ENCODE measurements at places on chromosomes 5 and 9. TPM values are rescaled to one million over a fixed set of nuclear protein-coding genes. Genes with fewer than 3 reads are reported as not detected.

The HTR4 gene
- 45.4 TPM for total RNA-seq

The MARCHF6 gene
- total RNA-seq: 88.3 TPM

GRCh38 chr9:16505199-16505598, 365.3 kb downstream of the BNC2 start:
- H3K27ac ChIP-seq: peak overlapping the region; percentile 17
- H3K36me3 ChIP-seq: no peaks in the 10 kb centered on the region
- no peaks in the 10 kb centered on the region for H3K4me1 ChIP-seq
- no peak for DNase-seq
- H3K4me3 ChIP-seq: no peak overlapping the region

DNA sequence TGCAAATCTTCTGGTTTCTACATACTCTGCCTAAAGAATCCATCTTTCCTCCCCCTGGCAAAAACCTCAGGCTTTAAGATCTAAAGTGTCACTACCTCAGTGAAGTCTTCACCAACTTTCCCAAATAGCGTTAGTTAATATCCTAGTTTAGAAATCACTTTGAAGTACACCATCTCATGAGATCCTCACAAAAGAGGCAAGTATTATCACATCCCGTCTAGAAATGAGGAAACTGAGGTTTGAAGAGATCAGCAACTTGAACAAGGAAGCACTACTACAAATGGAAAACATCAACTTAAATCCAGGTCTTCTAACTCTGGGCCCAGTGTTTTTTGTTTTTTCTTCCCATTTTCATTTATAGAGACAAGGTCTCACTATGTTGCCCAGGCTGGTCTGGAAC, 4.6 kb downstream of the AP3B1 start:
- H3K27ac ChIP-seq: no peak overlapping the region
- peaks cover 5% of the 10 kb centered on the region for H3K4me1 ChIP-seq
- no peak overlapping the region for H3K4me3 ChIP-seq

- no peak overlapping the region for H3K27ac ChIP-seq
- no peaks in the 10 kb centered on the region for H3K4me1 ChIP-seq
- no peaks in the 10 kb centered on the region for H3K27me3 ChIP-seq
- no peak for DNase-seq
- no peaks in the 10 kb centered on the region for H3K36me3 ChIP-seq
- H3K4me3 ChIP-seq: no peak overlapping the region
These were observed 33.9 kb downstream of the DOCK2 start for GRCh38 chr5:169670769-169671525.
